ENCODE measurements at places on chromosomes 1 and 21.

- no peak for DNase-seq
Measured at GRCh38 chr1:175162955-175163354, 29.6 kb downstream of the KIAA0040 start.

DNA sequence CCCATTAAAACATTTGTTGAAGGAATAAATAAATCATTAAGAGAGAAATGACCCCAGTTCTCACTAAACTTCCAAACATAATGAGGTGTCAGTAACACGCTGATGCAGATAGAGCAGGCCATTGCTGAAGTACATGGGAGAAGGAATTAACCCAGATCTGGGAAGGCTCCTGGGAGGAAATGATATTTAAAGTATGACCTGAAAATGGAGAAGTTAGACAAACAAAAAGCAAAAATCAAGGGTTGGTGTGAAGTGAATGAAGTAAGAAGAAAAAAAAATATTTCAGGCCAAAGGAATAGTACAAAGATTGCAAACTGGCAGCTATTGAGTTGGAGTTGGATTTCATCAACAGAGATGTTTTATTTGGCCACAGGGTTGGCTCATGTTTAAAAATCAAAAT, 71.4 kb downstream of the RGS2 start:
- no peak for DNase-seq

GRCh38 chr1:53176452-53177208, 20.0 kb upstream of the CPT2 start:
- DNase-seq = no peak

DNA sequence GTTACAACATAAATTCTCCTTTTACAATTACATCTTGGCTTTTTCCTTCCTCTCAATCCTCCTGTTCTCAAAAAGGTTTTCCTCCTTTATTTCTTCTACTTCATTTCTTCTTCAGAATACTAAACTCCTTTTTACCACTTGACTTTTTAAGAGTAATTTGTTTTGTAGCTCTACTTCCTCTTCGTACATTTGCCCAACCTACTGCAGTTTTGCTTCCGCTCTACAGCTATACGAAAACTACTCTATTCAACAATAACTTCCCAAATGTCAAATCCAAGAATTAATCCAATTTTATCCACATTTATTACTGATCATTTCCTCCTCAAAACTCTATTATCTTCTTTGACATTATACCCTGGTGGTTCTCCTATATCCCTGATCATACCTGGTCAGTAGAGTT, 3.4 kb downstream of the GDAP2 start:
- DNase-seq = no peak

- DNase-seq = no peak
Measured at GRCh38 chr1:83942914-83943313, 56.0 kb downstream of the TTLL7 start.

DNA sequence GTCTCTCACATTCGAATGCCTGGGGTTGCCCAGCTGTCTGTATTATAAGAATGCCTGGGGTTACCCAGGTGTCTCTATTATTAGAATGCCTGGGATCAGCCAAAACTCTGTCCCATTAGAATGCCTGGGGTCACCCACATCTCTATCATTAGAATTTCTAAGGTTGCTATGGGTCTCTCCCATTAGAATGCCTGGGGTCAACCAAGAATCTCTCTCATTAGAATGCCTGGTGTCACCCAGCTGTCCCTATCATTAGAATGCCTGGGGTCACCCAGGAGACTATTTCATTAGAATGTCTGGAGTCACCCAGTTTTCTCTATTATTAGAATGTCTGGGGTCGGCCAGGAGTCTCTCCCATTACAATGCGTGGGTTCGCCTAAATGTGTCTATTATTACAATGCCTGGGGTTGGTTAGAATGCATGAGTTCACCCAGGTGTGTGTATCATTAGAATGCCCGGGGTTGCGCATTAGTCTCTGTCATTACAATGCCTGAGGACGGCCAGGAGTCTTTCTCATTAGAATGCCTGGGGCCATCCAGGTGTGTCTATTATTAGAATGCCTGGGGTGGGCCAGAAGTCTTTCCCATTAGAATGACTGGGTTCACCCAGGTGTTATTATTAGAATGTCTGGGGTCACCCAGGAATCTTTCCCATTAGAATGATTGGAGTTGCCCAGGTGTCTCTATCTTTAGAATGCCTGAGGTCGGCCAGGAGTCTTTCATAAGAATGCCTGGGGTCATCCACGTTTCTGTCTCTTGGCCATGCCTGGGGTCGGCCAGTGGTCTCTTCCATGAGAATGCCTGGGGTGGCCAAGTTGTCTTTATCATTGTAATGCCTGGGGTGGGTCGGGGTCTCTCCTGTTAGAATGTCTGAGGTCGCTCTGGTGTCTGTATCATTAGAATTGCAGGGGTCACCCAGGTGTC, 59.6 kb downstream of the RNF187 start:
- DNase-seq = no peak

- no peak for DNase-seq
Measured at GRCh38 chr1:143699731-143700130, 272.1 kb downstream of the FAM72C start.

- no peak for DNase-seq
Measured at GRCh38 chr21:44382536-44382935, 29.1 kb downstream of the TRPM2 start.

GRCh38 chr1:204337583-204337982, 22.1 kb downstream of the PLEKHA6 start:
- no peak for DNase-seq

Data from NT2/D1 (cell line).